ENCODE measurements at places on chromosomes 6 and 20. TPM values are rescaled to one million over a fixed set of nuclear protein-coding genes. Genes with fewer than 3 reads are reported as not detected.

Gene SCRT2
- total RNA-seq = not detected

Gene TRIM10
- not detected for total RNA-seq

DNA sequence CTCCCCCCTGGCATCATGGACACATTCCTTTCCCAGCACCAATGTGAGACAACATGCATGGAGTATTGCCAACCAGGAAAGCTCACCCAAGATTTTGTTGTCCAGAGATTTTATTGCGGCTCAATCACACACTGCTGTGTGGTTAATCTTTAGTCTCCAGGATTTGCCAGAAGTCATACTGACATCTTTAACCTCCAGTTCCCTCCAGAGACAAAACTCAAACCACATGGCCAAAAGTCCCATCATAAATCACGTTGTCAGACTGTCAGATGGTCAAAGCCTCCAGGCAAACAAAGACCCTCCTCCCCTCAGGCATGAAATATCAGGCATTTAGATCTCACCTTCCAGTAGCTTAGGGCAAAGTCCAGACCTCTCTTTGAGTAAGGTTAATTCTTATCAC is 97.3 kb upstream of the OPRM1 start:
- no peaks in the 10 kb centered on the region for H3K4me1 ChIP-seq
- peaks cover 3% of the 10 kb centered on the region for H3K27me3 ChIP-seq
- no peak overlapping the region for H3K4me3 ChIP-seq
- H3K27ac ChIP-seq = no peak overlapping the region

GRCh38 chr6:115905471-115905870 is 155.2 kb downstream of the FRK start:
- peaks cover 3% of the 10 kb centered on the region for H3K27me3 ChIP-seq
- H3K27ac ChIP-seq = no peak overlapping the region
- no peaks in the 10 kb centered on the region for H3K4me1 ChIP-seq
- H3K36me3 ChIP-seq = no peaks in the 10 kb centered on the region
- no peak overlapping the region for H3K4me3 ChIP-seq
- DNase-seq = no peak

DNA sequence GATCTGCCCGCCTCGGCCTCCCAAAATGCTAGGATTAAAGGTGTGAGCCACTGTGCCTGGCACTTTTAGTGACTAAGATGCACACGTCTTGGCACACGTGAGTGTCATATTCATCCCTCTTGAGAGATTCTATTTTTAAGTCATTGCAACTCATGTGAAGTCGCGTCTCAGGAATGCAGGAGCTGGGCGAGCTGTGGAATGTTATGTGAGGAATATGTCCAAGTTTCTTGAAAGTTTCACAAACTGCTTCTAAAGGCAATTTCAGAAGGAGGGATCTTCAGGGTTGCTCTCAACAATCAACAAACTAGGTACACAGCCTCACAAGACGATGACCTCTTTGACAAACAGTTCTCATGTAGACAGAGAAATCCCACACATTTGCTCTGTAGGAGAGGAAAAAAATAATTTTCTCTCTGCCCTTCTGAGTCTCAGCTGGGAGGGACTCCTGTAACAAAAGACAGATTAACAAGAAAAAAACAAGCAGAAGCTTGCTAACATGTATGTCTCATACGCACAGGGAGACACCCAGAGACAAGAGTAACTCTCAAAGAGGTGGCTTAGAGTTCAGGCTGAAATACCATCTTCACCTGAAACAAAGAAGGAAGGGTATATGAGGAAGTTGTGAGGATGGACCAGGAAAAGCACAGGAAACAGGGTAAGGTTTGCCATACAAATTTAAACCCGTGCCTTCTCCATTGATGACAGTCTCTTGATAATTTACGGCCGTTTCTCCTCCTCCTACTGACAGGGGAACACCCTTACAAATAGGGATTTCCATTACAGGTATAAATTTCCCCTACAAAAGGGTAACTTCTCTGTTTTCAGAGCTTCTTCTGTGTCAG is 45.3 kb upstream of the FAM50B start:
- H3K36me3 ChIP-seq = no peaks in the 10 kb centered on the region
- DNase-seq = no peak
- H3K4me1 ChIP-seq = peaks cover 2% of the 10 kb centered on the region
- no peak overlapping the region for H3K4me3 ChIP-seq
- H3K27me3 ChIP-seq = peaks cover 4% of the 10 kb centered on the region

DNA sequence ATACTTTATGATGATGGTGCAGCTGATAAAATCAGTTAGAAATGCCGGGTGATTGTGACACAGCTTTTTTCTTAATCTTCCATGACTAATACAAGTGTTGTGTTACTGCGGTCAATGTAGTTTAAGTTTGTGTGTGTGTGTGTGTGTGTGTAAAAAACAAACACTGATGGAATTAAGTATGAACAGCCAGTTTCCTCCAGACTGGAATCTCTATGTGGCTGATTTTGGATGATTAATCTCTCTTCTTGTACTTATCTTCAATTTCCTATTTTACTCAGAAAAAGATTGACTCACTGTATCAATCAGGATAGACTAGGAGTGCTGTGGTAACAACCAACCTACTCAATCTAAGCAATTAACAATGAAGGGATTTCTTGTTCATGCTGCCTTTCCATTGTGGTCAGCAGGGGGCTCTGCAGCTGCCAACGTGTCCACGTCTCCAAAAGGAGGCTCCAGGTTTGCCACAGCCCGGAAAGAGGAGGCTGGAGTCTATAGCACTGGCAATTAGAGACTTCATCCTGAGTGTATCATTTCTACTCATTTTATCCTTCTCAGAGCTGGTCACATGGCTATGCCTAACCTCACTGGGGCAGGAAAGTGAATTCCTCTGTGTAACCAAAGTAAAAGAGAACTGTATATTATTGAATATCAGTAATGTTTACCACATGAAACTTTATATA is 107.7 kb downstream of the CD109 start:
- no peaks in the 10 kb centered on the region for H3K27me3 ChIP-seq
- no peak overlapping the region for H3K27ac ChIP-seq
- no peak overlapping the region for H3K4me3 ChIP-seq
- H3K4me1 ChIP-seq = peaks cover 6% of the 10 kb centered on the region
- H3K36me3 ChIP-seq = no peaks in the 10 kb centered on the region

Measured in activated CD8-positive, alpha-beta T cell treated with anti-CD3 and anti-CD28 coated beads for 36 hours (primary cell).